ENCODE measurements at places on chromosomes 13 and 19. TPM values are rescaled to one million over a fixed set of nuclear protein-coding genes. Genes with fewer than 3 reads are reported as not detected.

CAPN12 gene
- 0.83 TPM for total RNA-seq

GRCh38 chr13:25463496-25463895, 91.7 kb downstream of the ATP8A2 start:
- DNase-seq = no peak

LENG9 gene
- total RNA-seq = 9.3 TPM

CGB3 gene
- total RNA-seq = not detected

DNA sequence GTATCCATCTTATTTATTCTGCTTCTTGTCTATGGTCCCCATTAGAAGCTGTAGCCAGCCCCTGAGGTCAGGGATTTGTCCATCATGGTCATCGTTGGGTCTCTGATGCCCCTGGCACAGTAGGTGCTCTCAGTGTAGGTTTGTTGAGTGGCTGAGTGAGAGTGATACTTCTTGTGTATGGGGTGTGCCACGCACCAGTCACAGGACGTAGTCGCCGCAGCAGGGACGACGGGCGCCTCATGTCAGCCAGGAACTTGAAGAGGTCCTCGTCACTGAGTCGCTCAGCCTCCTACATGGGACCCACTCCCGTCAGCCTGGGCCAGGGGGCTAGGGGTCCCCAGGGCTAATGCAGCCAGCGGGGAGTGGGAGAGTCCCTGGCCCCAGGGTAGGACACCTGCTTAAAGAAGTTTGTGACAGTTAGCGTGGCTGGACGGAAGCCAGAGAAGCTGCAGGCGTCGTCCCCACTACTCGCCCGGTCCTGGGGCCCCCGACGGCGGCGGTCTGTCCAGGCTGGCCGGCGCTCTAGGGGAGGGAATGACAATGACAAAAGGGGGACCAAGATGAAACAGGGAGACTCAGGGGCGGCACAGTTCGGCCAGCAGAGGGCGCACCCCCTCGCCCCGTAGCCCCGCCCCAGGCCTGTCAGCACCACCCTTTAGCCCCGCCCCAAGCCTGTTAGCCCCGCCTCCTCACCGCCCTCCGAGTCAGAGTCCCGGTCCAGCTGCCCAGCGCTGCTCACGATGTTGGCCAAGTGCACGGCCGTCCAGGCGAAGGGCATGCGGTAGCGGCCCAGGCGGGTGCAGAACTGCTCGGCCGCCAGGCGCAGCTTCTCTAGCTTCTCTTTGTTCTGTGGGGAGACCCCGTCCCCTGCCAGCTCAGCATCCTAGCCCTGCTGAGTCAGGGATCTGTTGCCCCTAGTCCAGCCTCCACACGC, 3.7 kb downstream of the ANGPTL8 start:
- peak; percentile 98 for DNase-seq

HSD11B1L gene
- total RNA-seq = 15.7 TPM

GRCh38 chr13:50428183-50428877, 413.1 kb downstream of the KCNRG start:
- DNase-seq = no peak

DNA sequence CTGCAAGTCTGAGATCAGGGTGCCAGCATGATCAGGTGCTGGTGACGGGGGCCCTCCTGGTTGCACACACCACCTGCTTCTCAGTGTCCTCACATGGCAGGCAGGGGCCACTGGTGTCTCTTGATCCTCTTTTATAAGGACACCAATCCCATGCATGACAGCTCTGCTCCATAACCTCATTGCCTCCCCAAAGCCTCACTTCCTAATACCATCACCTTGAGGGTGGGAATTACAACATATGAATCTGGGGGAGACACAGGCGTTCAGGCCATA, 15.0 kb upstream of the MIER2 start:
- no peak for DNase-seq

KLHL1 gene
- under 0.01 TPM for total RNA-seq

DNA sequence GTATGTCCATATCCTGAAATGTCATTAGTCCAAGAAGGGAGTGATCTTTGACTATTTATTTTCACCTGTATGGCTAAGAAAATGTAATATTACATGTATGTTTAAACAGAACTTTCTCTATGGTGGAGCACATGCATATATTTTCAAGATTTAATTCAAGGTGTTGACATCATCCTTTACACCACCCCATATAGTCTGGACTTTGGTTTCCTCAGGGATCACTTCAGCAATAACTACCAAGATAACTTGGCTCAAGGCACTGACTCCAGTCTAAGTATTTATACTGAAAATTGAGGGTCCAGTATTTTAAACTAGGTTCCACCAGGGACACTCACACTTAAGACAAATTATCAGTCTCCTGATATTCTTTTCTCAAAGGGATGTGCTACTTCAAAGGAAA, 660.6 kb downstream of the EFNB2 start:
- no peak for DNase-seq

- DNase-seq = no peak
Measured at GRCh38 chr19:5832527-5833216, 6.8 kb downstream of the FUT6 start.

- DNase-seq = no peak
Measured at GRCh38 chr13:113838711-113839201, 25.1 kb downstream of the GAS6 start.

FGF21 gene
- not detected for total RNA-seq
